ENCODE measurements at places on chromosomes 13 and 19.

DNA sequence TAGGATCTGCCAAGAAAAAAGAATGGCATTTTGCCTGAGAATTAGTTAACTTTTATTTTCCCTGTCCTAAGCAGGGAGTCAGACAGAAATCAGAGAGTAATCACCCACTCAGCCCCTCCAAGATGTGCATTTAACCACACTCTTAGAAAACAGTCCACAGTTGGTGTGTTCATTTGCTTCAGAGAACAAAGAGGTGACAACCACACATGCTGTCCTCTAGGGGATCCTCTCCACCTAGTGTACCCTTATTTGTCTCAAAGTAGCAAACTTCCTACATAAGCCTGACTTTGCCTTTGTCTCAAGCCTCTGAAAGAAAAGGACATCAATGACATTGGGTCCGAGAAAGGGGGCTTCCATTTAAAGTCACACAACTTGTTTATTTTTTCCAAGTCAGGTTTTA lies 107.0 kb upstream of the RFC3 start:
- no peak for DNase-seq

GRCh38 chr13:75161804-75162203 lies 320.2 kb downstream of the TBC1D4 start:
- DNase-seq: no peak

- DNase-seq: peak; percentile 72
These were observed at the start of gene TMEM59L for GRCh38 chr19:18612772-18613588. TSS of gene TMEM59L (plus strand) at chr19:18612870. CDS start at chr19:18612959, 89 bp downstream.

- no peak for DNase-seq
These were observed 1314.9 kb downstream of the PCDH9 start for GRCh38 chr13:65915195-65915594.

- DNase-seq: no peak
These were observed 90.5 kb downstream of the STARD13 start for GRCh38 chr13:33194820-33195692.
